Stimulated activated CD4-positive, alpha-beta T cell treated with anti-CD3 and anti-CD28 coated beads, Interleukin-4, amount 100 ng/mL, for 1 hour (primary cell): ENCODE measurements at places on chromosomes 5 and 9.

- DNase-seq, result no peak
These were observed 18.8 kb downstream of the TICAM2 start for GRCh38 chr5:115583474-115583873.

DNA sequence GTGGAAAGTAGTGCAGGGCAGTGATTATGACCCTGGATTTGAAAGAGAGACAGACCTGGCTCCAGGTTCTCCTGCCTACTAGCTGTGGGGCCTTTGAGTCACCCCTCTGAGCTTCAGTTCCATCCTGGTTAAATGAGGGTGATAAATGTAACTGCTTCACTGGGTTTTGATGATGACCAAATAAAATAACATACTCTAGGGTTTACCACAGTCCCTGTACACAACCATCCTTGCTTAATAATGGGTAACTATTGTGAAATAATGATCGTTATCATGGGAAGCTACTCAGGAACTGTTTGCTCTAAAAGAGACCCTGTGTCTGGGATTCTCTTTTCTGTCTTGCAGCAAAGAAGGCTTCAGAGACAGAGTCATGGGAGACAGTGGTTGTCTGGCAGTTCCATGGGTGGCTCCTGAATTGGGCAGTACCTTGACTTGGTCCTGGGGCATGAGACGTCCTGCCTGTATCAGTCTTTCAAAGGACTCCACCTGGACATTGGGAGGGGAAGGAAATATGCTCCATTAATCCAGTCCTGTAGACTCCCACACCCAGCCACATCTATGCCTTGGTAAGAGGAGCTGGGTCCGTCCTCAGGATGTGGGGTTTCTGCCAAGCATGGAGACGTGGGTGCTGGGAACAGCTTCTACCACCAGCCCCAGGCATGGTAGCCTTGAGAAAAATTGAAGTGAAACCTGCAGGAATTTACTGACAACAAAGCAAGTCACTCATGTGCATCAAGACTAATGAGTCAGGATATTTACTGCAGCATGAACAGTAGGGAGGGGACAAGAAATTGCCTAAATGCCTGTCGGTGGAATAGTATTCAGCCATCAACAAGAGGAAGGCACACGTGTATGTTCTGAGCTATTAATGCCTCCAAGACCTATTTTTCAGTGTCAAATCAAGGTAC, 23.4 kb downstream of the AKNA start:
- no peak for DNase-seq

- no peak for DNase-seq
These were observed 112.3 kb downstream of the SMARCA2 start for GRCh38 chr9:2127486-2127885.

DNA sequence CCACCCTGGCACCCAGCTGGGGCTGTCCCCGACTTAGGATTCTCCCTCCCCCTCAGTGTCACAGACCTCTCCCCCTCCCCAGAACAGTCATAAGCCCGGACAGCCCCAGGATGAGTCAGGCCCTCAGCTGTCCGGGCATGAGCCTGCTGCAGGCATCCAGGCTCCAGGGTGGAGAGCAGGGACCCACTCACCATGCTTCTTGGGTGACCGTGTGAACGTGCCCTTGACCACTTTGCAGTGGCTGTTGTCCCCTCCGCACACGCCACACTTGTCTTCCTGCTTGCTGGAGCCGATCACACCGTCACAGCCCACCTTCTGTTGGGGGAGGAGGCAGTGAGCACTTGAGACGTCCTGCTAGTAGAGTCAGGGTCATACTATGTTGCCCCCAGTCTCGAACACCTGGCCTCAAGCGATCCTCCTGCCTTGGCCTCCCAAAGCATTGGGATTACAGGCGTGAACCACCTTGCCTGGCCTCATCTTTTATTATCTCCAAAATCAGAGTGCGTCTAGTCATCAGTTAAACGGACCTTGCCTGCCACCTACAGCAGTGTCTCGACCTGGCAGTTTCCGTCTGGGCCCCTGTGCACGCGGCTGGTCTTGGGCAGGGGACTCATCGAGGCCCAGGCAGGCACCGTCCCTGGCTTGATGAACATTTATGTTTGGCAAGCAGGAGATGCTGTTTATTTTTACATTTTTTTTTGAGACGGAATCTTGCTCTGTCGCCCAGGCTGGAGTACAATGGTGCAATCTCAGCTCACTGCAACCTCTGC, 72.6 kb downstream of the ZNF354C start:
- no peak for DNase-seq

DNA sequence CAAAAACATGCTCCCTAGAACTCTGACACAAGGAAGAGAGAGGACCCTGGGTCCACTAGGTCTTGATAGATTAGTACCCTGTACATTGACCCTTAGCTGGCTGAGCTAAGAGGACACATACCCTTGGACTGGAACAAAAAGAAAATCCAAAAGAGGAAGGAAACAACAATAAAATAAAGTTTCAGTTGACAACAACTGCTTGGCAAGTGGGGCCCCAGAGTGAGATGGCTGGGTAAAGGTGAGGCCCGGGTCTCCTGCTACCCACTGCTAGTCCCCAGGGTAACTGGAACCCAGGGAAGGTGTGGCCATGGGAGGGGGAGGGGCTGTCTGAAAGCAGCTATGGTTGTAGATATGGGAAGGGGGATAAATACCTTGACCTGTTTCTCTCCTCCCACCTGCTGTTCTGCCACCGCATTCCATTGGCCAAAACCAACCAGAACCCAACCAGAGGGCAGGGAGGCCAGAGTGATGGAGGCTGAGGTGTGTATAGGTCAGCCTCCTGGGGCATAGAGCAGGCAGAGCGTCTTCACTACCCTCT, 11.7 kb downstream of the TAL2 start:
- no peak for DNase-seq

DNA sequence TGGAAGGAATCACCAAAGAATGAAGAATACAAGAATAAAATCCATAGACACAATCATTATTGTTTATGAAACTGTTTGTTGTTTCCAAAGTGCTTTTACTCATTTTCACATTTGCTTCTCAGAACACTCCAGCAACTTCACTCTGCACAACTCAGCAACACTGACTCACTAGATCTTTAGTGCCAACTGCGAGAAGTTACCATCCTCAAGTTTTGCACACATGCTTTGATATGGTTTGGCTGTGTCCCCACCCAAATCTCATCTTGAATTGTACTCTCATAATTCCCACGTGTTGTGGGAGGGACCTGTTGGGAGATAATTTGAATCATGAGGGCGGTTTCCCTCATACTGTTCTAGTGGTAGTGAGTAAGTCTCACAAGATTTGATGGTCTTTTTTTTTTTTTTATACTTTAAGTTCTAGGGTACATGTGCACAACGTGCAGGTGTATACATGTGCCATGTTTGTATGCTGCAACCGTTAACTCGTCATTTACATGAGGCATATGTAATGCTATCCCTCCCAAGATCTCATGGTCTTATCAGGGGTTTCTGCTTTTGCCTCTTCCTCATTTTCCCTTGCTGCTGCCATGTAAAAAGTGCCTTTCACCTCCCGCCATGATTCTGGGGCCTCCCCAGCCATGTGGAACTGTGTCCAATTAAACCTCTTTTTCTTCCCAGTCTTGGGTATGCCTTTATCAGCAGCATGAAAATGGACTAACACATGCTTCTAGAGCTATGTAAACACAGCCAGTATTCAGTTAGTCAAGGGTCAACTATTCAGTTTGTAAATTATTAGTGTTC, 36.9 kb downstream of the CLINT1 start:
- no peak for DNase-seq

DNA sequence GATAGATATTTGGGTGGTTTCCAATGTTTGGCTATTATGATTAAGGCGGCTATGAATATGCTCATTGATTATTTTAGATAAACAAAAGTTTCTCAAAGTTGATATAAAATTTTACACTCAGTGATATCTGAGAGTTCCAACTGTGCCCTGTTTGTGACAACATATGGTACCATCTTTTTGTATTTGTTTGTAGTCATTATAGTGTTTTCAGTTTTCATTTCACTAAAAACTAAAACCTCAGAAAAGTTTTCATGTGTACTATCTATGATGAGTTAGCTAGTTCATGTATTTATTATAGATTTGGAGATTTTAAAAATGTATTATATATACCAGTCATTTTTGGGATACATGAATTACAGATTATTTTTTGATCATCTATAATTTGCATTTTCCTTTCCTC, 1111.4 kb downstream of the CDH18 start:
- DNase-seq, result no peak

GRCh38 chr9:93612796-93613154, 36.4 kb downstream of the PHF2 start:
- no peak for DNase-seq

- DNase-seq, result no peak
These were observed 6.0 kb downstream of the TRIM7 start for GRCh38 chr5:181198905-181199519.
